Transverse colon (tissue), 4 donors: ENCODE measurements at places on chromosomes 2 and 18. TPM values are rescaled to one million over a fixed set of nuclear protein-coding genes. Genes with fewer than 3 reads are reported as not detected.
A peak's percentile ranks its signal among the peaks of the same experiment; 100 is the strongest.

DNA sequence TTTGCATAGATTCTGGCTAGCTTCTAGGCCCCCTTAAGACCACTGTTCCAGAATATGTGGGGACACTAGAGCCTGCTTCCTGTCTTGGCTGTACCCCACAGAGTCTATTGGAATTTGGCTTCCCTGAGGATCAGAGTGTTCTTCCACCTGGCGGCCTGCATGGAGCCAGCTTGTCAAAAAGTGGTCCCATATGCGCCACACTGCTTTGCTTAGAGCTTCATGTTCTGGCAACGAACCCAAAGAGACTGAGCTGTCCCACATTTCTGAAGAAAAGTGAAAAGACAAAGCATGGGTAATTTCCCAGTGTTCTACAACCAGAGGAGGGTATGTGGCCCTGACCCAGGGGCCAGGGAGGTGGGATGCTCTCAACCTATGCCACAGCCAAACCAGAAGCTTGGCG lies 52.7 kb upstream of the FZD7 start:
- H3K27ac ChIP-seq = no peak overlapping the region
- no peak for DNase-seq
- H3K4me3 ChIP-seq = no peak overlapping the region
- H3K36me3 ChIP-seq = no peaks in the 10 kb centered on the region
- no peaks in the 10 kb centered on the region for H3K27me3 ChIP-seq
- no peaks in the 10 kb centered on the region for H3K4me1 ChIP-seq

- DNase-seq = no peak
- no peaks in the 10 kb centered on the region for H3K27me3 ChIP-seq
- no peaks in the 10 kb centered on the region for H3K4me1 ChIP-seq
Measured at GRCh38 chr18:9215221-9215933, 78.8 kb downstream of the ANKRD12 start.

DNA sequence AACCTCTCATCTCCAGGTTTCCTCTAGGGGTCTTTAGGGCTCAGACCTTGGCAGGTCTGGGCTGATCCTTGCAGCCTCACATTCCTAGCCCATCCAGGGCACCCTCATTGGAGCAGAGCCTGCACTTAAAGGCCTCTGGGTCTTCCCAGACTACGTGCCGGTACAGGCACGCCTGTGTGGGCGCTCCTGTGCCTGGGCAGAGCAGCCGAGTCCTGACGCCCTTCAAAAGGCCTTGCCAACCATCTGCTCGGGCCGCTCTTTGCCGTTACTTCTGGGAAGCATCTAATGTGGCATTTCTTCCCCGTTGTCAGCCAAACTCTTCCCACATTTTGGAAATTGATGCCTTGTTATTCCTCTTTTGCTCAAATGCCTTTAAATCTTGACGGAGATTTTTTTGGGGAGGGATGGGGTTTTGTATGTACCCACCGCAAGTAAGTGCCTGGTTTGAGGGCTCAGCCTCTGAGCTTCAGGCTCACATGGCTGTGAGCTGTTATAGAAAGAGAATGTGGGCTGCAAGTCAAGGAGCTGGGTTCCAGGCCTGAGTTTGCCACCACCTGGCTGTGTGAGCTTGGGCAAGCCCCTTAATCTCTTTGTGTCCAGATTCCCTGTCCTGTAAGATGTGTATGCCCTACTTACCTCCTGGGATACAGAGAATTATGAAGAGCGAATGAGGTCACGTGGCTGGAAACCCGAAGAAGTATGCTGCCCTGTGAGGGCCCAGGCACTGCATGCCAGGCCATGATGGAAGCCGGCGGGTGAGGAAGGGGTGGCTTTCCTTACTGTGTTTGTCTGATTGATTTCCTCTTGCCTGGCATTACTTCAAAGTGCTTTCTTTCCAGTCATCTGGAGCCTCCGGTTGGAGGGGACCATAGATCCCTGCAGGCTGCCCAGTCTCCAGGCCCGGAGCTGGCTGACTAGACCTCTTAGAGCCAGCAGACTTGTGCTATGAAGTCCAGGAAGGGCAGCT lies 20.6 kb downstream of the EHD3 start:
- no peak overlapping the region for H3K4me3 ChIP-seq
- DNase-seq = no peak
- H3K27ac ChIP-seq = no peak overlapping the region
- H3K27me3 ChIP-seq = no peaks in the 10 kb centered on the region
- no peaks in the 10 kb centered on the region for H3K4me1 ChIP-seq
- no peaks in the 10 kb centered on the region for H3K36me3 ChIP-seq

- DNase-seq = no peak
- H3K4me1 ChIP-seq = no peaks in the 10 kb centered on the region
- no peak overlapping the region for H3K4me3 ChIP-seq
Measured at GRCh38 chr18:42157878-42158277, 202.8 kb downstream of the PIK3C3 start.

- no peak overlapping the region for H3K4me3 ChIP-seq
- H3K36me3 ChIP-seq = no peaks in the 10 kb centered on the region
- H3K27me3 ChIP-seq = no peaks in the 10 kb centered on the region
- no peak overlapping the region for H3K27ac ChIP-seq
- peaks cover 18% of the 10 kb centered on the region for H3K4me1 ChIP-seq
Measured at GRCh38 chr18:45447355-45448265, 167.7 kb upstream of the SLC14A2 start.

- H3K27me3 ChIP-seq = no peaks in the 10 kb centered on the region
- no peak for DNase-seq
- no peak overlapping the region for H3K27ac ChIP-seq
Measured at GRCh38 chr2:95709831-95710230, 118.0 kb downstream of the TRIM43 start.

DNA sequence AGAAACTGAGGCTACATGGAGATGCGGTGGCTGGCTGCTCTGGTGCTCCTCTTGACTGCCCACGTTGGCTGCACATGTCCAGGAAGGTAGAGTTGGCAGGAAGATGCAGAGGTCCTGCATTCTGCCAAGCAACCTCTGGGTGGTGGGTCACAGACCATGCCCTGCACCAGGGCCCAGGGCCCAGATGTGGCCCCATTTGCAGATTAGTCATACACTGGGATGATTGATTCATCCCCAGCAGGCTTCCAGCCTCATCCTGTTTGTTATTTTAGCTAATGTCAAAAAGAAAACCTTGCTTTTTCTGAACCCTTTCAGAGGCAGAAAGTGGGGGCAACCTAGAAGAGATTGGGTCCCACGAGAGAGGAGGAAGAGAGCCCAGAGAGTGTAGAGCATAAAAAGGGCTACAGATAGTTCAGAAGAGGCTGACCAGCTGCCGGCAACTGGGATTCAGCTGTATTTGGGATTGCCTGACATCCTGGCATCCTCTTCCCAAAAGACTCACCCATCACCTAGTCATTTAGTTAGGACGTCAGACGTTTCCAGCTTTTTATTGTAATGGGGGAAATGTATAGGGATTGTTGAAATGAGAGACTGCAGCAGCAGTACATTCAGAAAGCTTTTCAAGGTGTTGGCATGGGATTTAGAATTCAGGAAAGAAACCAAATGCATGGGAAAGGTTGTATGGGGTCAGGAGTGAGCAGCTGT lies 101.9 kb downstream of the CTIF start:
- no peaks in the 10 kb centered on the region for H3K4me1 ChIP-seq
- H3K36me3 ChIP-seq = no peaks in the 10 kb centered on the region
- H3K4me3 ChIP-seq = no peak overlapping the region
- no peak for DNase-seq

GRCh38 chr18:12818243-12818642 lies 65.8 kb downstream of the PTPN2 start:
- H3K27ac ChIP-seq = no peak overlapping the region
- H3K36me3 ChIP-seq = peaks cover 26% of the 10 kb centered on the region
- H3K4me3 ChIP-seq = no peak overlapping the region
- H3K4me1 ChIP-seq = no peaks in the 10 kb centered on the region

DNA sequence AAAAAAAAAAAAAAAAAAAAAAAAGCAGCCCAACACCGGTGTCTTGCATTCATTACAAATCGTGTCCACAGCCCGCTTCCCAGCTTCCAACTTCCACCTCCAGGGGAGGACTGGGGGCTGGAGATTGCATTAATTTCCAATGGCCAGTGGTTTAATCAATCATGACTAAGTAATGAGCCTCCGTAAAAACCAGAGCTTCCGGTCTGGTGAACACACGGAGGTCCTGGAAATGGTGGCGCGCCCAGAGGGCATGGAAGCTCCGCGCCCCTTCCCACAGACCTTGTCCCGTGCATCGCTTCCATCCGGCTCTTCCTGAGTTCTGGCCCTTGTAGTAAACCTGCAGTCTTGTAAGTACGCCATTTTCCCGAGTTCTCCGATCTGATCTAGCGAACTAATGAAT lies 43.6 kb downstream of the EEF1B2 start:
- no peaks in the 10 kb centered on the region for H3K4me1 ChIP-seq

DNA sequence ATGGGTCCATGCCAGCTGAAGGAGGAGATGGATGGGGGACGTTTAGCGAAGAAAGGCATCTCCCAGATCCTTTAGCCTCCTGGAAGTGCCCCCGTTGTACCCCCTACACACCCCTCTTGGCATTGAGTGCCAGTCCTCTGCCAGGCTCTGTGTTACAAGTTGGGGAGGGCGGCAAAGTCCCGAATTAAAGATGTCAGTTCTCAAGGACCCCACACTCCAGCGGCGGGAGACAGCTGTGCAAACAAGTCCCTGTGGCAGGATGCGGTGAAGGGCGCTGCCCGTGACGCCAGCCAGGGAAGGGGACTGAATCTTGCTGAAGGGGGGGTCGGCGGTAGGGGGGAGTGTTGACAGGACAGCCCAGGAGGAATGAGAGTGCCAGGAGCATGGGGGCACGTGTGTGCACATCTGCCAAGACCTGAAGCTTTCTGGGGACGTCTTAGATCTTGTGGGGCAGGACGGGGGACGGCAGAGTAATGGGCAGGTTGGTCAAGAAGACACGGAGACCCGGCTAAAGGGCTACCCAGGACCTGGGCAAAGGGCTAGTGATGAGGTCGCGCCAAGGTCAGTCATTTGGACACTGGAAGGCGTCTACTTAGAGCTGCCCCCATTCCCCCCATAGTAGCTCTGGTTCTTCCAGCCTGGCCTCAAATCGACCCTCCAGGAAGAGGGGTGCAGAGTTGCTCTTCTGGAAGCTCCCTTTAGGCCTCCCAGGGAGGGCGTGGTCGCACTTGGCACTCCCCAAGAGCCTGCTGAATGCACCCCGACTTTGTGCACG lies 2.8 kb upstream of the CTDSP1 start:
- peak overlapping the region; percentile 100 for H3K27ac ChIP-seq
- H3K4me3 ChIP-seq = peak overlapping the region; percentile 74
- H3K4me1 ChIP-seq = peaks cover 38% of the 10 kb centered on the region

DNA sequence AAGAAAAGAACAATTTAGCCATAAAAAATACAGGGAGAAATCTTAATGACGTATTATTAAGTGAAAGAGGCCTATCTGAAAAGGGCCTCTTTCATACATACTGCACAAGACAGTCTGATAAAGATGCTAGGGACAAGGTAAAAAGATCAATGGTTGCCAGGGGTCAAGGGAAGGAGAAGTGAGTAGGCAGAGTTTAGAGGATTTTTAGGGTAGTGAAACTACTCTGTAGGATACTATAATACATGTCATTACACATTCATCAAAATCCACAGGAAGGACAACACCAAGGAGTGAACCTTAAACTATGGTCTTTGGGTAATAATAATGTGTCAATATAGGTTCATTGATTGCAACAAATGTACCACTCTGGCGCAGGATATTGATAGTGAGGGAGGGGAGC lies 289.3 kb downstream of the FSIP2 start:
- no peaks in the 10 kb centered on the region for H3K4me1 ChIP-seq
- no peak overlapping the region for H3K27ac ChIP-seq
- DNase-seq = no peak

GRCh38 chr2:168698969-168699368 lies 103.5 kb upstream of the NOSTRIN start:
- DNase-seq = no peak
- no peaks in the 10 kb centered on the region for H3K27me3 ChIP-seq
- no peaks in the 10 kb centered on the region for H3K36me3 ChIP-seq
- peaks cover 67% of the 10 kb centered on the region for H3K4me1 ChIP-seq
- peak overlapping the region; percentile 82 for H3K27ac ChIP-seq

DNA sequence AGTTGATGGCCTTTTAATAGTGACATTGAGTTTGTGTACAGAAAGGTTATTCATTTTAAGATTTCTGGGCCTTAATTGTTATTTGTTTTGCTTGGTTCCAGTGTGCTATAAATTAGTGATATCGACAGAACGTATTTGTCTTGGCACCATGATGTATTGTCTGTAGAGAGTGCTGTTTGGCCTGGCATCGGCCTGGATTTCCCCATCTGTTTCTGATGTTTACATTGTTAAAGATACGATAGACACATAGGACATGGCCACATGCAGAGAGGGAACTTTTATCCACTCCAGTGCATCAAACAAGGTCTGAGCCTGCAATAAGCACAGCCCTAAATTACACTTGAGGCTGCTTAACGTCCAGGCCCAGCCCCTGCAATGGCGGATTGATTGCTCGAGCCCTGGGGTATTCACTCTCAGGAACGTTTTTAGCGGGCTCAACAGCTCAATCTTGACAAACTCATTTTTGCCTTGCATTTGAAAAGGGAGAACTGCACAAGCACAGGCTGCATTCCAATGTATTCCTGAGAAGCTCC lies 144.7 kb downstream of the SLC4A3 start:
- no peaks in the 10 kb centered on the region for H3K4me1 ChIP-seq
- no peak overlapping the region for H3K27ac ChIP-seq
- no peak for DNase-seq
- no peaks in the 10 kb centered on the region for H3K27me3 ChIP-seq
- H3K4me3 ChIP-seq = no peak overlapping the region

GRCh38 chr2:145359561-145359960 lies 839.6 kb upstream of the ZEB2 start:
- no peaks in the 10 kb centered on the region for H3K36me3 ChIP-seq
- no peak for DNase-seq
- no peaks in the 10 kb centered on the region for H3K4me1 ChIP-seq

- no peak overlapping the region for H3K27ac ChIP-seq
- no peak overlapping the region for H3K4me3 ChIP-seq
Measured at GRCh38 chr18:78947291-78947690, 32.3 kb upstream of the SALL3 start.

DNA sequence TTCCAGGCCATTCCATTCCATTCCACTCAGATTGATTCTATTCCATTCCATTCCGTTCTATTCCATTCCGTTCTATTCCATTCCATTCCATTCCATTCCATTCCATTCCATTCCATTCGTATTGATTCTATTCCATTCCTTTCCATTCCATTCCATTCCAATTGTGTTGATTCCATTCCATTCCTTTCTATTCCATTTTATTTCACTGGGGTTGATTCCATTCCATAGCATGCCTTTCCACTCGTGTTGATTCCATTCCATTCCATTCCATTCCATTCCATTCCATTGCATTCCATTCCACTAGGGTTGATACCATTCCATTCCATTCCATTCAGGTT lies 1142.3 kb downstream of the RPIA start:
- H3K4me3 ChIP-seq = no peak overlapping the region
- H3K27ac ChIP-seq = no peak overlapping the region
- H3K27me3 ChIP-seq = no peaks in the 10 kb centered on the region
- no peaks in the 10 kb centered on the region for H3K4me1 ChIP-seq
- no peak for DNase-seq

GRCh38 chr2:239864247-239865058 lies 160.7 kb downstream of the NDUFA10 start:
- no peak overlapping the region for H3K4me3 ChIP-seq
- no peak overlapping the region for H3K27ac ChIP-seq
- DNase-seq = no peak
- H3K36me3 ChIP-seq = no peaks in the 10 kb centered on the region

The CASP10 gene
- 39.3 TPM for total RNA-seq

The RPRD1A gene
- 40.2 TPM for total RNA-seq

The CHRND gene
- not detected for total RNA-seq

The EPG5 gene
- 42.2 TPM for total RNA-seq

The COL6A3 gene
- 68.1 TPM for total RNA-seq

The IL18R1 gene
- 0.75 TPM for total RNA-seq

The LHCGR gene
- total RNA-seq = not detected

The CYP1B1 gene
- total RNA-seq = 3.4 TPM

The REG1B gene
- total RNA-seq = not detected
